ENCODE measurements at places on chromosomes 4 and X. TPM values are rescaled to one million over a fixed set of nuclear protein-coding genes. Genes with fewer than 3 reads are reported as not detected.

Gene CNGA1
- 13.7 TPM for total RNA-seq

Gene MAGEB2
- 0.15 TPM for total RNA-seq

Gene GPRASP1
- 1.4 TPM for total RNA-seq

Gene CYLC1
- not detected for total RNA-seq

Gene RENBP
- 5.5 TPM for total RNA-seq

Gene UGT8
- 0.15 TPM for total RNA-seq

Gene SH3RF1
- total RNA-seq: 7.2 TPM

Gene RNF150
- 1.4 TPM for total RNA-seq

- DNase-seq: no peak
Observed at GRCh38 chr4:99447079-99447478, 11.9 kb upstream of the ADH7 start.

- DNase-seq: no peak
Observed at GRCh38 chr4:20395160-20395773, 143.6 kb downstream of the SLIT2 start.

DNA sequence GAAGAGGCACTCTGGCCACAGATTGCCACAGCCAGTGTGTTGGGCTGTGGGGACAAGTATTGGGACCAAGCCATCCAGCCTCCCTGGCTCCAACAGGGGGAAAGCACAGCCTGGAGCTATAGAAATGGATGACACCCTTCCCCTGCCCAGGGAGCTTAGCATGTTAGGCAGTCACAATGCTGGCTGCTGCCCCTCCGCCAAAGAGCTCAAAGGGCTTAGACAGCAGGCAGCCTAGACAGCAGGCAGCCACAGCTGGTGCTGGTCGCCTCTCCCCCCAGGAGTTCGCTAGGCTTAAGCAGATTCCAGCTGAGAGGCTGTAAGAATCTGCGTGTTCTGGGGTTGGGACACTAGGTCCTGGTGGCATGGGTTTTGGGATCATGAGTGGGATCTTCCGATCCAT, 94.5 kb upstream of the MXRA5 start:
- DNase-seq: no peak

DNA sequence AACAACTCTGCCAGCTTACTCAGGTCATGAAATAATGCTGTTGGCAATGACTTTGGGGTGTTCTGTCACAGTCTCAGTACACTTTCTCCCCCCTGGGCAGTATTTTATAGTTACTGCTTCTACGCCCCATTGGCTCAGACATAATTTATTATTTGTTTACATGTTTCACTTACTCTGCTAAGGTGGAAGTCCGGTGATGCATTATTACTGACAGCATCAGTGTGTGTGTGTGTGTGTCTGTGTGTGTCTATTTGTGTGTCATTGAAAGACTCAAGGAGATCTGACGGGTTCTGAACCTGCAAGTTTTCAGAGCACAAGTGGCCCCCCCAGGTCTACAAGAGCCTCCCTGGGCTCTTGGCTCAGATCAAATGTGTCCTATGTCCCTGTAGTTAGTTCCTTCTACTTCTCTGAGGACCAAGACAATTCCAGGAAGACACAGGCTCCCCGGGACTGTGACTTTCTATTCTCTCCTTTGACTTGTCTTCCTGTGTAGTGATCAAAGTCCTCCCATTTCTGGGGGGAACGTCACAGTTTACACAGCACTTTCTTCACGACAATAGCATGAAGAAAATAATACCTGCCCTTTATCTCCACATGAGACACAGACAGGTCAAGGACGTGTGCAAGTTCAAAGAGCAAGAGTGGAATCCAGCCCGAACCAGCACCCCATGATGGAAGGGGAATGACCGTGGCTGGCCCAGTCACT, 283.7 kb upstream of the GATB start:
- no peak for DNase-seq

DNA sequence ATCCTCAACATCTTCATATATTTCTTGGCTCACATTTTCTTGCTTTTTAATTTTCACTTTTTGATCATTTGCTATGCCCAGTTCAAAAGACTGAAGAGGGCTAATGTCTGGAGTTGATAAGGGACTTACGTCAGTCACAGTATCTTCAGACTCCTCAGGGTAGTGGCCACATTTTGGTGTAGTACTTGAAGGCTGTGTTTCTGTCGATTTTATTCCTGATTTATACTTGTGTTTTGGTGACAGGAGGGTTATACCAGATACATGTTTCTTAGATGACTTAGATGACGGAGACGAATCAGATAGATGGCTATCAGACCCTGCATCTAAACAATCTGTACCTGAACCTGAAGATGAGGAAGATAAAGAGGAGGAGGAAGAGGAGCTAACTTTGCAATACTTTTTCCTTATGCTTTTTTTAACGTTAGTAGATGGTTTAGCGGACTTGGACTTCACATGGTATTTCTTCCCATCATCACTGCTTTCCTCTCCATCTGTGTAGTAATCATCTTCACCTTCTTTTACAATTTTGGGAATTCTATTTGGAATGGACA, 13.4 kb downstream of the CFAP97 start:
- DNase-seq: no peak

DNA sequence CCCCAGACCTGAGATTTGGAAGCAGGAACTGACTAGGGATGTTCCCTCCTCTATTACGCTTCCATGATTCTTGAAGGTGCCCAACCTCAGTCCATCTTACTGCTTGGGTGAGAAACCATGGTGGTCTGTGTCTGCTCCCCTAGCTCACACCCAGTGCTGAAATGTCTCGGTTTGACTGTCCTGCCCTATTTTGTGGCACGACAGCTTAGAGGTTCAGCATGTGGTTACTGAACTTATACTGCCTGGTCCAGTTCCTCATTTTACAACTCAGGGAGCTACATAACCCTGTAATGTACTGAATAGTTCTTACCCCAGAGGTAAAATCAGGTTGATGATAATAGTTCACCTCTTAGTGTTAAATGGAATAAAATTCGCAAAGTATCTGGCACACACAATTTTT, 203.1 kb downstream of the RBM46 start:
- no peak for DNase-seq

GRCh38 chrX:63050225-63050624, 300.9 kb downstream of the SPIN4 start:
- DNase-seq: no peak

DNA sequence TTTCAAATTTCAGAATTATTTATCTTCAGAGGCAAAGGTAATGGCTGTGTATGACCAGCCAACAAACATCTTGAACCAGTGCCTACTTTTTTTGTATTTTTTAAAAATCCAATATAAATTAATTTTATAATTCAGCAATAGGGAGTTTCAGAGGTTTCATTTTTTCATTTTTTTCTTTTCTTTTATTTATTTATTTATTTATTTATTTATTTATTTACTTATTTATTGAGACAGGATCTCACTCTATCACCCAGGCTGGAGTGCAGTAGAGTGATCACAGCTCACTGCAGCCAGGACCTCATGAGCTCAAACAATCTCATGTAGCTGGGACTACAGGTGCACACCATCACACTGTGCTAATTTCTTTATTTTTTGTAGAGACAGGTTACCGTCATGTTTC, 250.5 kb downstream of the TMEM47 start:
- no peak for DNase-seq

GRCh38 chrX:13797512-13797911, 19.4 kb downstream of the GPM6B start:
- DNase-seq: no peak

DNA sequence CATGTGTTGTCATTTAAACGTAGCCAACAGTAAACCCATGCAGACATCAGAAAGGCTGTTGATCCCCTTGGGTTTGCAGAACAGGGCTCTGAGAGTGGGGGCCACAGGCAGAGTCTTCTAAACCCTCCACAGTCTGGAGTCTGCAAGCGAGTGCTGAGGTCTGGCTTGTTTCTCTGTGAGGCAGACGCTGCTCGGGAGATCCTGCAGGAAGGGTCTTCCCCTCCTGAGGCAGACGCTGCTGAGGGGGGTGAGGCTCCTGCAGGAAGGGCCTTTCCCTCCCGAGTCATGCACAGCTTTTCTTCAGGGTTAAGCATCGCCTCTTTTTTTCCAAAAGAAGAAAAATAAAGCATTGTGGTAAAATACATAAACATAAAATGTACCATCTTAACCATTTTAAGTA, 17.1 kb upstream of the PDE6B start:
- no peak for DNase-seq

DNA sequence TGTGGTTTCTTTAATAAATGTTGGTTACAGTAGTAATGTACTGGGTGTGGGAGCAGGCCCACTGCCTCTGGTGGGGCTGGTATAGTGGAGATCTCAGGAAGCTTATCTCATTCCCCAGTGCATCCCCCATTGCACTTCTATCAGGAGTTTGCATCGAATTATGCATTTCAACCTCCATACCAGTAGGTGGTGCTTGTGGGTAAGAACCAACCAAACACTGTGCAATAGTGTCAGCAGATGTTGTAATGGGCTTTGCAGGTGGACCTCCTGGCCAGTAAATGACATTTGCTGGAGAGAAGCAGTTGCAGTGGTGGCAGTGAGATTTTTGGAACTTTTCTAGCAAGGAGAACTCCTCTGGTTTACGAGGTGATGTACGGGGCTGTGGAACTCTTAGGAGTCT, 150.6 kb downstream of the POU3F4 start:
- no peak for DNase-seq

GRCh38 chr4:17624821-17625220, 10.4 kb downstream of the MED28 start:
- DNase-seq: no peak
